Bone marrow (tissue), 2 donors: ENCODE measurements at places on chromosomes 13 and 19.

GRCh38 chr19:46720503-46721239, 3.8 kb upstream of the PRKD2 start:
- no peak for DNase-seq

GRCh38 chr19:35751839-35752745, 3.7 kb downstream of the LIN37 start:
- DNase-seq: no peak

- DNase-seq: no peak
Observed at GRCh38 chr13:50990065-50990817, 80.7 kb downstream of the RNASEH2B start.

GRCh38 chr19:49338691-49339300, 3.6 kb downstream of the CD37 start:
- DNase-seq: no peak

DNA sequence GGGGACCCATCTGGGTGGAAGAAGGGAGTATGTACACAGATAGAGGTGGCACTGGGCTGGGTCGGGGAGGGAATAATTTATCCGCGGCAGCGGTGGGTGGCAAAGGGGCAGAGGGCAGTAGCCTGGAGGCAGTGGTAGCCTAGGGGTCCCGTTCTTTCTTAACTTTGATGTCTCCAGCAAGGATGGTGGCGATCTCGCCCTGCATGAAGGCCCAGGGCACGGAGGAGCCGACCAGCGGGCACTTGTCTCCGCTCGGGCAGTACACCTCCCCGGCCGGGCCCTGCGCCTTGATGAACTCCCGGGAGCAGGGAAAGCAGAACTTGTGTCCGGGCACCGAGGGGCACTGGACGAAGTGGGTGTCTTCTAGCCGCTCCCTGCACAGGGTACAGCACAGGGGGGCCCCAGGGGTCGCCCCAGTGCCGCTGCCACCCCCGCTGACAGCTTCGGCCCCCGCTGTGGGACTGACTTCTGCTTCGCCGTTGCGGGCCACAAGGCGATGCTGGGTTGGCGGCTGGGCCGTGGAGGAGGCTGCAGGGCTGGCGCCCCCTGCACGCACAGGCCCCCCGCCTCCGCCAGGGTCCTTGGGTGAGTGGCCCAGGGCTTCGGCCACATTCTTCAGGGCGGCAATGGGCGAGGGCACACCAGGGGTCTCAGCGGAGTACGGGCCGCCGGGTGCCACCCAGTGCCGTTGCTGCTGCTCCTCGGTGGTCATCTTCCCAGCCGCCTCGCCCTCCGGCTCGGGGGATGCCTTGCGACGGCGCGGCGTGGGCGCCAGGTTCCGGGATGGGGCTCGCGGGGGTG, 1.9 kb downstream of the IRF2BP1 start:
- no peak for DNase-seq

- no peak for DNase-seq
Observed at GRCh38 chr13:95535243-95535642, 17.3 kb upstream of the CLDN10 start.

- no peak for DNase-seq
Observed at GRCh38 chr19:28153123-28153522, 1059.8 kb downstream of the UQCRFS1 start.

DNA sequence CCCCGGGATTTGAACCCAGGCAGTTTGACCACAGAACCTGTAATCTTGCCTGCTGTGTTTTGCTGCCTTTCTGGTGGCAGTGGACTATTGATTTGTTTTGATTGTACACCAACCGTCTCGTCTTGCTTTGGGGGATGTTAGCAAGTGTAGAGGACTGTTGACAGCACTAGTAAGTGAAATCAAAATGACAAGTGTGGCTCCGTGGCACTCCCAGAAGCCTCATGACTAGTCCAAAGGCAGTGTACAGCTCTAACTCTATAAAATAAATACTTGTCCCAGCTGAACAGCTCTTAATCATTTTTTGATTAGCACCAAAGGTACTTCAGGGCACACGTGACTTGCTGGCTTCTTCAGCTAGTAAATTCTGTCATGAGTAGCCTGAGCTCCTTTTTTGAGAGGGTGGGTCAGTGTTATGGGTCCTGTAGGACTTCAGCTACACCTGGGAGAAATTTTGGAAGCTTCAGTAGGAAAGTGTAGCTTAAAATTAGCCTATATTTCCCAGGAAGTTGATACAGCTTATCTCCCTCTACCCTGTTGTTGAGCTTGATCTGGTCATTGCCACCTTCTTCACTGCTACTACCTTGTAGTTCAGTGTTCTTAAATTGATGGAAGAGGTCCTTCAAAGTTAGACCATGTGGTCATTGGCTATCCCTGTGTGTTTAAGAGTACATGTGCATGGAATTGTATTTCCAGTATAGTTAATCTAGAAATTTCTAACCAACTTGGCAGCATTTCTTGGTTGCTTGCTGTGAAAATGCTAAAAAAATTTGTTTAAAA, 15.1 kb downstream of the TM9SF2 start:
- DNase-seq: no peak

- DNase-seq: no peak
Observed at GRCh38 chr19:49342291-49342721, 7.1 kb downstream of the CD37 start.

DNA sequence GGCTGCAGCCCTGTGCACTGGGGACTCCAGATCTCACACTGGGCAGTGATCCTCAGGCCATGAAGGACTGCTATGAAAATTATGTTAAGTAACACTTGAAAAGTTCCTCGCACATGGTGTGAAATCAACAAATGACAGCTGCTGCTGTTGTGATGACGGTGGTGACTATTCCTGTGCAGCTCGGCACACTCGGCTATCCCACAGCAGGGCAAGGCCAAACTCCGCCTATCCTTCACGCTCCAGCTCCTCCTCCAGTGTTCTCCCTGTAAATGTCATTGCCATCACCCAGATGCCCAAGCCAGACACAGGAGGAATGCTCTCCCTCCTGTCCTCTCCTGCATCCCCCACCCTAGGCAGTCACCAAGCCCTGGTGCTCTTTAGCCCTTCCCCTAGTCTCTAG, 31.3 kb downstream of the GRIK5 start:
- DNase-seq: no peak

DNA sequence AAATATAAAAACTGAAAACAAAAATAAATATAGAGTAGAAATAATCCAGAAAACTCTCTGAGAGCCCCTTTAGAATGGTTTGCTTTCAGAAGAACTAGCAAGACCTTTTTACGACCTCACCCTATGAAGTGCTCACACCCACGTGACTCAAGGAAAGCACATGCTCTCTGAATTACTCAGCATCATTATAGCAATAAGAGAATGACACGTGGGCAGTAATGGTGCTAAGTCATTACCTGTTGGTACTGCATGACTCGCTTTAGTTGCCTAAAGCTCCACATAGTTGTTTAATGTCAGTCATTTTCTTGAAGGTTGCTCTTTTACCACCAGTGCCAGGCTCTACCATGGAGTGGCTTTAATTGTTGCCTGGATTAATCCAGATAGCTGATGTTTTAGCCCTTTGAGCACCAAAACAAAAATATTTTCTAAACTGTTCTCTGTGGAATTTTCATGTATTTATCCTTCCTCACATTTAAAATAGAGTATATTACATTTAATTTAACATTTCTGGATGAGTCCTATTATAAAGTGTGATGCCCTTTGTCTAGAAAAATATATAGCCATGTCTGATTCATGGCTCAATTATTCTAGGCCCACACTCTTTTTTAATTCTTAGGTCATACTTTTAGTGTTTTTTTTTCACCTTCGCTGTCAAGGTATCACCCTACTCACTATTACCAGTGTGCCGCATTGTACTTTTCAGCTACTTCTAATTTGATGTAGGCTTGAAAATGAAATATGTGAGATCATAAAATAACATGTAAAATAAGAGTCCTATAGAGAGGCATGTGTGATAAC, 56.8 kb downstream of the THSD1 start:
- DNase-seq: no peak

- DNase-seq: no peak
Observed at GRCh38 chr13:60501236-60501635, 104.2 kb downstream of the TDRD3 start.

- no peak for DNase-seq
Observed at GRCh38 chr19:47102346-47103060, 11.1 kb downstream of the ZC3H4 start.

- no peak for DNase-seq
Observed at GRCh38 chr13:106113796-106114195, 421.7 kb downstream of the EFNB2 start.
